ENCODE measurements at places on chromosomes 1 and 21. TPM values are rescaled to one million over a fixed set of nuclear protein-coding genes. Genes with fewer than 3 reads are reported as not detected.

Gene USH2A
- 0.23 TPM for total RNA-seq

Gene WNT3A
- 0.21 TPM for total RNA-seq

Gene OLIG1
- not detected for total RNA-seq

Gene RRP1B
- 22.5 TPM for total RNA-seq

- DNase-seq = no peak
Measured at GRCh38 chr1:12775443-12775842, 1.9 kb downstream of the PRAMEF12 start.

DNA sequence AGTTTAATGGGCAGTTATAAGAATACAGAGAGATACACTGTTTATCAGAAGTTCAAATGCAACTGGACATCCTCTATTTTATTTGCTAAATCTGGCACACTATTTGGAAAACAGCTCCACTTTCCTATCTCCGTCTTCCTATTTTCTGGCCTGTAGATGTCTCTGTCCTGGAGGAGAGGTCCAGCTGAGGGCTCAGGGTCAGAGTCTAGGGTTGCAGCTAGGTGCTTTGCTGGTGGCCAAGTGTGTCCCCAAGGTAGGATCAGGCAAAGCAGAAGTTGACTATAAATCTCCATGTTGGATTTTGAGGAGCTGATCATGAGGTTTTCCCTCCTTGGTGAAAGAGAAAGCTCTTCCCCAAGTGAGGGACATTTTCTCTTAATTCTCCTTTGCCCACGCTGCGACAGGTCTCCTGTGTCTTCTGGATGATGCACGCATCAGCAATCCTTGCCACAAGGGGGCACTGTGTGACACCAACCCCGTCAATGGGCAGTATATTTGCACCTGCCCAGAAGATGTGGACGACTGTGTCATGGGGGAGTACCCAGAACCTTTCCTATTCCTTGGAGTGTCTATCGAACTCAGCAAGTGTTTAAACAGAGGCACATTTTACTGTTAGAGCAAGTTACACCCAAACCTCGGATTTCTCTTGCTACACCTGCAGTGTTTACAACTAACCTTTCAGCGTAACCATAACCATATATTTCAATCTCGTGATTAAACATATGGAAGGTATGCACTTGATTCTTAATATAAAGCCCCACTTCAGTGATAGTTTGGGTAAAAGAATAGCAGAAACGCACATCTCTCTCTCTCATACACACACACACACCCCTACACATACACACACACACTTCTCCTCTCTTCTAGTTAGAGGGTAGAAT, 10.2 kb downstream of the ADAM30 start:
- DNase-seq = no peak

DNA sequence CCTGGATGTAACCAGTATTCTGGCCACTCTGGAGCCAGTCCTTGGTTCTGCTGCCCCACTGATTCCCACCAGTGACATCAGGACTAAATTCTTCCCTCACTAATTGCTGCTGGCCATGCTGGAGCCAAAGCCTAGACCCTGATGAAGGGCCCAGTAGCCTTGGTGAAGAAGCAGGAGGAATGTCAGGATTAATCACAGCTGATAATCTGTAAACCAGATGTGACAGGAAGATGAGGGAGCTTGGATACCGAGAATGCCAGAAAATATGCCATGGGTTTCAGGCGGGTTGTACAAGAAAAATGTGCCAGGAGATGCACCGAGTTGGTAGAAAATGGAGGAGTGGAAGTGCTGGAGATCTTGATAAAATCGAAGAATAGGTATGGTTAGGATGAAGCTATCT, 119.0 kb upstream of the PPP2R5A start:
- no peak for DNase-seq

DNA sequence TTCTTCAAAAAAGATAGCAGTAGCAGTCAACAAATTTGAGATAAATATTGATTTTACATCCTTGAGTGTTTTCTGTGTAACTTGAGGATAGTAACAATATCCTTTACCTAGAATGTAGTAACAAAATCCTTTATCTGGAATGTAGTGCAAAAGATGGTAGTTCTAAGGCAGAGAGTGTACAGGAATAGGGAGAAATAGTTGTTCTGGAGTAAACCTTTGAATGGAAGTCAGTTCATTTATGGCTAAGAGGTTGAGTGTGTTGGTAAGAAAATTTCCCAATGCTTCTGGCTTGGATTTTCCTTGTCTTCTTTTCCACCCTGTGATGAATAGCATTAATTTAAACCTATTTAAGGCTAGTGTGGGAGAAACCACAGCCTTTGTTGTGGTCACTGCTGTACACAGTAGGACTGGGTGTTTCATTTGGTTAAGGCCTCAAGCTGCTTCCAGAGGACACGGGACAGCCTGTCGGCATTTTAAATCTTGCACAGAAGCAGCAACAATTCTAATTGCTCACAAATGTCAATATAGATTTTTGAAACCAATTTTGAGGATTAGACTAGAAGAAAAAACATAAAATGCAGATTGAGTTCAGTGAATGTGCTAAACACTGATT, 11.3 kb downstream of the NFIA start:
- no peak for DNase-seq

DNA sequence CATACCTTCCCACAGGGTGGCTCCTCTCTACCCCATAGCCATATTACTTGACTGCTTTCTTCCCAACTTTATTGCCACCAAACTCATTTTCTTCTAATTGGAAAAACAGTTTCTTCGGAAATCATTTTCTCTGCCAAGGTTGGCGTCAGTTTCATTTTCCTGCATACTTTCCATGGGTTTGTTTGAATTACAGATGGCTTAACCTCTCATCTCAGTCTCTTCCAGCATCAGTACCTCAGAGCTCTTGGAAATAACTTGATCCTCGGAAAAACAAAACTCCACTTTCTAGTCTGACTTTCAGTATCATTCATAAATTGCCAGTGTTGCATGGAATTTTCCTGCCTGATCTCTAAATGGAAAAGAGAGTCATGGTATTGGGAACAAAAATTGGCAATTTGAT, 20.3 kb upstream of the PRDM2 start:
- DNase-seq = no peak

- DNase-seq = no peak
Measured at GRCh38 chr21:24737296-24737850, 869.9 kb downstream of the MRPL39 start.

All from ureter (tissue), 1 donor.